ENCODE measurements at places on chromosomes 16 and 17.

DNA sequence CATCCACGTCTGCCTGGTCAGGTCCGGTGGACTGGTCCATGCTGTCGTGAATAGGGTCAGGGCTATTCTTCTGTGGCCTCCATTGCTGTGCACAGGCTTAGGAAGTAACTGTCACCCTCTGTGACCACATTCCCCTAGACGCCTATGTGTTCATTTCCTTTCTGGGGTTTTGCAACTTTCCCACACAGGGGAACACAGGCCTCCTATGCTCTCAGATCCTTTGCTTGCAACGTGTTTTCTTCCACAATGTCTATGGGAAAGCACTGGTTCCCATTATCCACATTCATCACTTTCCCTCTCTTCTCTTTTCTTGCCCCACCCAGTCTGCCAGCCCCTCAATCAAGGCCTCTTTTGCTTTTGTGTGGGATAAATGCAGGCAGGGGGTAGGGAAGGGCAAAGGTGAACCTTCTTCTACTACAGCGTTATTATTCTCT, 43.2 kb upstream of the DNAJA2 start:
- DNase-seq: peak; percentile 60

DNA sequence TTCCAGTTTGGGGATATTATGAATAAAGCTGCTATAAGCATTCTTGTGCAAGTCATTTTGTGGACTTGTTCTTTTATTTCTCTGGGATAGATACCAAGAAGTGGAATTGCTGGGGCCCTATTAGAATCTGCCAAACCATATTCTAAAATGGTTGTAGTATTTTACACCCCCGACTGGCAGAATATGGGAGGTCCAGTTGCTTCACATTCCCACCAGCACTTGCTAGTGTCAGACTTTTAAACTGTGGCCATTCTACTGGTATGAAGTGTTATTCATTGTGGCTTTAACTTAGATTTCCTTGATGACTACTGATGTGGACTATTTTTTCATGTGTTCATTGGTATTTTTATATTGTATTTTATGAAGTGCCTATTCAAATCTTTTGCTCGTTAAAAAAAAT, 18.1 kb upstream of the NUP93 start:
- no peak for DNase-seq

- peak; percentile 65 for DNase-seq
Measured at GRCh38 chr16:20383106-20384029, 21.2 kb downstream of the PDILT start.

GRCh38 chr17:72598695-72599094, 477.9 kb downstream of the SOX9 start:
- DNase-seq: no peak

GRCh38 chr17:27207073-27207513, 86.8 kb upstream of the WSB1 start:
- no peak for DNase-seq

- DNase-seq: no peak
Measured at GRCh38 chr17:37744961-37745800, at the start of gene HNF1B. Gene HNF1B (minus strand): TSS chr17:37745059. CDS start chr17:37744884, 175 bp downstream.

DNA sequence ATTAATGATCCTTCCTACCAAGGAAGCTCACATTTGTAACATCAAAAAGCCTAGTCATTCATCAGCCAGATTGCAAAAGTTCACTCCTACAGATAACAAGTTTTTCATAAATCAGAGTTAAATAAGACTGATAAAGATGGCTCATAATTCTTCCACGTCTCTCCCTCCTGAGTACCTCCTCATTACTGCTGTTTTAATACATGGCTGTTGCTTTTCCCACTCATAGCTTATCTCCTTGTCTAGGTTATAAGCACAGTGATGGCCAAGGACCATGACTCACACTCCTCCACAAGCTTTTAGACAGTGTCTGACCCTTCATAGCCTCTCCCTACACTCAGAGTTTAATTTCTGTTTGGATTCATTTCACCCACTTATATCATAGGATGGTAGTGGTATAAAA, 100.9 kb upstream of the MON1B start:
- no peak for DNase-seq

- DNase-seq: no peak
Measured at GRCh38 chr16:85418978-85419491, 194.1 kb upstream of the GSE1 start.

Data from activated CD8-positive, alpha-beta memory T cell treated with anti-CD3 and anti-CD28 coated beads, Interleukin-2, amount 10 ng/mL, durations not matched to agents 7 days and 5 days (primary cell).